ENCODE measurements at places on chromosomes 2 and 18.

DNA sequence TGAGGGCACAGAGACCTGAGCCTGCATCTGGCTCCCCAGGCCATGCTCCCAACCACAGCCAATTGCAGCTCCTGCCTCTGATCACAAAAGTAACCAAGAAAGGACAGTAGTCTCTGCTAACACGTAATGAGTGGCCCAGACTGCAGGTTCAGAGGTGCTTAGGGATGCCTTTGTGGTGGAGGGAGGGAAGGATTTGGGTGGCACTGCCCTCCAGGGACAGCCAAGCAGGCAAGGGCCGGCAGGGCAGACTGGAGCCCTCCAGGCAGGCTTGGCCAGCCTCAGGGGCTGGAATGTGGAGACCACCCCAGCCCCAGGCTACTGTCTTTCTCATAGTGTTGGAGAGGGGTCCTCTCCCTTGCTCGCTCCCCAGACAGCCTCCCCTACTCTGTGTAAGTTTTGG is 114.5 kb upstream of the SMAD2 start:
- DNase-seq: no peak

DNA sequence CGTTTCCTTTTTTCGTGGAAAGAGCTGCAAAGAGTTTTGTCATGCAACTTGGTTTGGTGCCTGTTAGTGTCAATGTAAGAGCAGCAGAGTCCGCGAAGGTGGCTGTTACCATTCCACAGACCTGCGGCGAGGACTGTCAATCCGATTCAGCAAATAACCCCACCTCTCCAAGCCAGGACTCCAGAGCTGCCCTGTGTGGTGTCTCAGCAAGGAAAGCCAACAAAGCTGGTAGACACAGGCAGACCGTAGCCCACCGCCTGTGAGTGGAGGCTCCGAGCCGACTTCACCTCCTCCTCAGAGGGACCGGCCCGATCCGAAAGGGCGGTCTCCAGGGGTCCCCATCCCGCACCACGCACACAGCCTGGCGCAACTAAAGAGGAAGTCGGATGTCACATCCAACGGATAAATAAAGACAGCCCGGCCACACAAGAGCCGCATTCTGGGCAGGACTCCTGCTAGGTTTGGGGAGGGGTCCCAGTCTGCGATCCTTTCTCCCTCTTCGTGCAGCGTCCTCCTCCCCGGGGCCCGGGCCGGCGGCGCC is 819 bp downstream of the ANKRD44 start:
- DNase-seq: peak; percentile 45

GRCh38 chr2:45896311-45896710 is 244.8 kb downstream of the PRKCE start:
- no peak for DNase-seq

- no peak for DNase-seq
Measured at GRCh38 chr2:65133626-65134025, 3.7 kb upstream of the RAB1A start.

DNA sequence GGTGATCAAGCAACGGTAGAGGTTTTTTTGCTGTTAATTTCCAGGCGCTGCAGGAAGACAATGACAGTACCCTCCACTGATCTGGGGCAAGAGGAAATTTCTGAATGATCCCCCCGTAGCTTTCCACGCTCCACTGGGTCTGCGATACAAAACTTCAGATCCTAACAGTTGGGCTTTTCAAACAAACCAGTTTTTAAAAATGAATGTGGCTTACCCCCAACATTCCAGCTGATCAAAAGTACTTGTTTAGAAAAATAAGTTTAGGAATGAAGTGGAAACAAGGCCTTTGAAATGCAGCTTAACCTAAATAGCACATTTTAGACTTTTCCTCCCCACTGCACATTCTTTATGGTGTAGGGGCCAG is 5.7 kb downstream of the ZFP36L2 start:
- DNase-seq: no peak

DNA sequence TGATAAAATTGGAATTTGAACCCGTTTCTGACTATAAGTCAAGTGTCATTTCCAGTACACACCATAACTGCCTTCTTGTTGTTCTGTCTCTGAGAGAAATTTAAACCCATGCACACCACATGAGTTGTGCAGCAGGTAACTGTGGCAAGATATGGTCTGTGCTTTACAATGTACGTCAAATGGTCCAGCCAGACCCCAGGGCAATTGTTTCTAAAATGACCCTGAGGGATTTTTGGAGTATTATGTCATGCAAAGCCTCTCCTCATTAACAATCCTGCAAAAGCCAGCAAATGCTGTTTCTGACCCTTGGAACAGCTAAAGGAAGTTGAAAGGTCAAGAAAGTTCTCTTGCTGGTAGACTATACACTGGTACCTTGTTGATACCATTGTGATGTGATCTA is 47.7 kb upstream of the WIPF1 start:
- no peak for DNase-seq

- DNase-seq: no peak
Measured at GRCh38 chr2:230871361-230872150, 6.8 kb downstream of the ITM2C start.
